Activated T-cell treated with anti-CD3 and anti-CD28 coated beads, Interleukin-2, amount 50 U/mL, for 48 hours (primary cell): ENCODE measurements at places on chromosomes 2 and 18.

GRCh38 chr2:1997409-1997808, 253.1 kb upstream of the PXDN start:
- no peak for DNase-seq

- DNase-seq, result no peak
These were observed 435.1 kb upstream of the CDH20 start for GRCh38 chr18:60898111-60898510.

DNA sequence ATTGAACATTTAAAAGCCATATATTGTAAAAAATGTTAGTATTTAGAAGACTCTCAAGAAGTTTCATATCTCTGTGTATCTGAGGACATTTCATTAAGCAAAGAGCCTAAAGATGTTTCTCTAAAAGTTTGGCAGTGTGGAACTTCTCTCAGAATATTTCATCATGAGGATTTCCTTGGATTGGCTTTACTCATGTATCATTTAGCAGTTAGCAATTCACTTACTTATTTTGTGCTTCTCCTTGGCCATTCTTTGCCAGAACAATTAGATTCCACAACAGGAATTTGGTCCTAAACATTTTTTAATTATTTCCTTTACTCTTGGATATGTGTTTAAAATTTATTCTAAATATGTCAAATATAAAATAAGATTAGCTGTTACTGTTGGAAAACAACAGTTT, 345.0 kb upstream of the LRRTM4 start:
- DNase-seq, result no peak

GRCh38 chr2:1814616-1815015, 70.3 kb upstream of the PXDN start:
- DNase-seq, result no peak

GRCh38 chr18:40313030-40313642, 1641.9 kb upstream of the PIK3C3 start:
- no peak for DNase-seq

DNA sequence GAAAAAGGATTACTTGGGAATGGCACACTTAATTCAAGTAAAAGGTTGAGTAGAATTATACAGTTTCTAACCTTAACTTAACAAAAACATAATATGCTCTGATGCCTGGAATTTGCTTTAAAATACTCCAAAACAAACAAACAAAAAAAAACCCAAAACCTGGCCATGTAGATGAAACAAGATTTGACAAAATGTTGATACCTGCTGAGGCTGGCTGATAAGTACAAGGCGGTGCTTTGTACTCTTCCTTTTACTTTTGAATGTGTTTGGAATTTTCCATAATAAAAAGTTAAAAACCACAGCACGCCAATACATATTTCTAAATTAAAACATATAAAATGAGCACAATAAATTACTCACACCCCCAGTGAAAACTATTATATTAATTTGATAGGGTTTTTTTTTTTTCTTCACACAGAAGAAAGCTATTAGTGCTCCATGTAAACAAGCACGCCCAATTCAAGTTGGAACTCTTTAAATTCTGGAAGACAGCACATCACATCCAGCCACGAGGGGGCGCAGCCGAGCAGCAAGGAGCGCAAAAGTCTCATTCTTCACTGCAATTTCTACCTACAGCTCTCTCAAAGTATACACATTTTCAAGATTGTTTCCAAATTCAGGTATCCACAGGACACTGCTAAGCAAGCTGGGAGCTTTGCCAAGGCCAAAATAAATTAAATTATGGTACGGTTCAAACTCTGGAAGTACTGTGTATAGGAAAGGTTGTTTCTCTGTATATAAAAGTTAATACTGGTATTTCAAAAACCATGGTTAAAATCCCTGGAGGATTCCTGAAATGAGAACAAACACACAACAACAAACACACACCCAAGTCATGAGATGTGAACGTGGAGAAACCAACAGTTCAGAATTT, 7.5 kb downstream of the SERTAD2 start:
- DNase-seq, result peak; percentile 94

GRCh38 chr2:204059016-204059415, 122.5 kb downstream of the ICOS start:
- no peak for DNase-seq

DNA sequence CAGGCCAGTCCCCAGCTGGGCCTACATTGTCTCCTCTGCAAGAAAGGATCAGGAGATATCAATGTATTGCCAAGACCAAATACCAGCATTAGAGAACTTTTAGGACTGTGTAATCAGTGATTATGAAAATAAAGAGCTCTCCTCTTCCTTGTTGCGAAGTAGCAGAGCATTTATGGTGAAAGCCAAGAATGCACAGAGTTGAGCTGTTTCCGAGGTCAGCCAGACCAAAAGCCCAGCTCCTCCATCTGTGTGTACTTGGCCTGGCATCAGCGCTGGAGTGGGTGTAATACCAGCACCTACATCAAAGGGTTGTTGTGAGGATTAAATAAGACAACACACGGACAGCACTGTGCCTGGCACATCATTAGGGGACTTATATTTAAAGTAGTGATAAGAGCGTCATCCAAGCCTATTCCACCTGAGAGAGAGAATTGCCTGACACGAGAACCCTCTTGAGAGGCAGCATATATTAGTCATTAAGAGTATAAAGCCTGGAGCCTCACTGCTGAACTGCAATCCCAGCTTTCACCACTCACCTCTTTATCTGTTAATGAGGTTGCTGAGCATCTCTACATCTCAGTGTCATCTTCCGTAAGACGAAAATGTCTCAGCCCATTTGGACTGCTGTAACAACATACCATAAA, 7.4 kb upstream of the SLC16A14 start:
- DNase-seq, result no peak

GRCh38 chr18:33755931-33756560, 178.0 kb downstream of the ASXL3 start:
- DNase-seq, result no peak

DNA sequence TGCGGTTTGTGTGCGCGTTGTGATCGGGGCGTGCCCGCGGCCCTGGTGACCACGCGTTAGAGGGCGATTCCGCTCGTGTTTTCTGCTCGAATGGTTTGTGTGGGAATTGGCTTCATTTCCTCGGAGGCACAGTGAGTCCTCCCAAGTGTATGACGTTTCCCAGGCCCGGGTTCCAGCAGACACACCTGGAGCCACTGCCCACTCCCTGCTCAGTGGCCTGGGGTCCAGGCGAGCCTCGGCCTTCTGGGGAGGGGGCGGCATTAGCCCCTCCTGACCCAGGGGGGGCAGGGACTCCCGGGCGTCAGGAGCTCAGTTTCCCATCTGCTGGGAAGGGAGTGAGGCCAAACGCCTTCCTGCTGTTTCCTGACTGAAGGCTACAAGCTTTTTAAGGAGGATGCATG, 92.1 kb downstream of the NFATC1 start:
- no peak for DNase-seq

DNA sequence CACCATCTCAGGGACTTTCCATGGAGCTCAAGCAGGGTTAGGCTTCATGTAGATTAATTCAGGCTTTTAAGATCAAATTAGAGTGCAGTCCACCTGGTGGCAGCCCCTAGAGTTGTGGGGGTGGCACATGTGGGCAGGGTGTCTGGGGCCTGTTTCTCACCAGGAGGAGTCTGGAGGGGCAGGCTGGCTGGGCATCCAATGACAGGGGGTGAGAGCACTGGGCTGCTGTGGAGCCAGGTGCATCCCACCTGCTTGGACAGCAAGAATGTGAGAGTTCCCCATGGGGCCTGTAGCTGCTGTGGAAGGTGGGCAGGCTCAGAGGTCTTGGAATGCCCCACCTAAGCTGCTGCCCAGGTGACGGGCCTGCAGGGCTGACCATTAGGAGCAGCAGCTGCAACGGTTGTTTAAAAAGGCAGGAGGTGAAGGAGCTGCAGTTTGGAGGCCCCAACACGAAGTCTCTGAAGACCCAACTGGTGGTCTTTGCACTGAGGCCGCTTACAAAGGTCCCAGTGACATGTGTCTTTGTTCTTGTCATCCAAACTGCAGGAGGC, 686.3 kb upstream of the HS6ST1 start:
- no peak for DNase-seq

DNA sequence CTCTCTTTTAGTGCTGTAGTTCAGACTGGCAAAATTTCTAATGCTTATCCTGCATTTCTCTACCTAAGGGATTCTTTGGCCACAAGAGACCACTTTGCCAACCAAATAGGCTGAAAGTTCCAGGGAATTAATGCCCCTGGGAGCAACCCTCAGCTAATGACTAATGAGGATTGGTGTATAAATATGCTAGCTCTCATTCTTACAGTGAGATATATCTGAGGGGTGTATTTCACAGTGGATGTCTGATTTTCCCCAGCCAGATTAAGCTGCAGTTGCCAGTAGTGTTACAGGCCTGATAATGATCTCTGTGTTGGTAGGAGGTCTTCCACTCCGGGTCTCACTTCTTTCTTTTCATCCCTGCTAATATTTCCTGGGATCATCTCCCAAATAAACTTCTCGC, 90.4 kb downstream of the GULP1 start:
- no peak for DNase-seq
